ENCODE measurements at places on chromosomes 4 and X. TPM values are rescaled to one million over a fixed set of nuclear protein-coding genes. Genes with fewer than 3 reads are reported as not detected.

INTU gene
- 2.6 TPM for total RNA-seq

CNOT6L gene
- total RNA-seq, result 16.2 TPM

IQSEC2 gene
- total RNA-seq, result 11.7 TPM

HSFX3 gene
- total RNA-seq, result not detected

All from placental pericyte (primary cell).